ENCODE measurements at places on chromosomes 2 and 18. TPM values are rescaled to one million over a fixed set of nuclear protein-coding genes. Genes with fewer than 3 reads are reported as not detected.

DNA sequence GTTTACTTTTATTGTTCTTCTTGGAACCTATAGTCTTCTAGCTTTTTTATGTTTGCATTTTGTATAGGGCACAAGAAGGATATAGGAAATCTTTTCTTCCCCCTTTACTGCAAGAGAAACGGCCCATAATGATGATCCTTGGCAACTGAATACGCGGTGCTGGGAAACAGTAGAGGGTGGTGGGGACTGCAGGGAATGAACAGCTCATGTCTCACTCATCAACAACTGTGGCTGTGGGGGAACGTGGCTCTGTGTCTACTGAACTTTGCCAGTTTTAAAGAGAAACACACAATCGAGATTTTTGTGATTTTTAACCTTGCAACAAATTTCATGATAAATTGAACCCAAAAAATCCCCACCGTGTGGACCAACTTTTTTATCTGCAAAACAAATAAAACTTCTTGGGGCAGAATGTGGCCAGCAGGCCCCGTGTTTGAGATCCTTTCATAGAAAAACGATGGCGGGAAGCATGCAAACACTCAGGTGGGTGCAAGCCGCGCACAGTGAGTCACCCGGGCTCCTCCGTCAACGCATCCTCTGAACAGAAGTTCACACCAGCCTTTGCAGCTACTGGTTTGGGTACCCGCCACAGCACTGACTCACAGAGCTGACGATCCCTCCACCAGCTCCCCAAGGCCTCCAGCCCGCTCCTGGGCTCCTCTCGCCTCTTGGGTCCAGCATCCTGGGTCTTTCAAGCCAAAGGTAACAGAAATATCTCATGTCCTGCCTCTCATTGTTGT is 149.3 kb downstream of the COL6A3 start:
- DNase-seq, result peak; percentile 91

- DNase-seq, result no peak
Measured at GRCh38 chr2:229261076-229261475, 10.0 kb downstream of the PID1 start.

DNA sequence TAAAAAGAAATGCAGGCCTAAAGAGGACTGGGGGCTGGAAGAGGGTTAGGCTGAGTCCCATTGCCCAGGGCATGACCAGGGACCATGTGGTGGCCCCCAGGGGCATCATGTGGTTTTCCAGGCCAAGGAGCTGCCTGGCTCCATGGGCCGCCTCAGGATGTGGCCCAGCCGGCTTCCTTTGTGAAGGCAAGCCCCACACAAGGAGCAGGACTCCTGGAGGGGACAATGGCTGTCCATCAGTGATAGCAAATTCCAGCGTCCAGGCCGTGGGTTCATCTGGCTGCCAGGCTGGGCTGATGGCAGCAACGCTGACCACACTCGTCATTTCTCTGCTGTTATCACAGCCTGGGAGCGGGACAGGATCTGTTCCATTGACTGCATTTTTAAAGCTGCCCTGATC is 82.5 kb downstream of the GBX2 start:
- peak; percentile 67 for DNase-seq

DNA sequence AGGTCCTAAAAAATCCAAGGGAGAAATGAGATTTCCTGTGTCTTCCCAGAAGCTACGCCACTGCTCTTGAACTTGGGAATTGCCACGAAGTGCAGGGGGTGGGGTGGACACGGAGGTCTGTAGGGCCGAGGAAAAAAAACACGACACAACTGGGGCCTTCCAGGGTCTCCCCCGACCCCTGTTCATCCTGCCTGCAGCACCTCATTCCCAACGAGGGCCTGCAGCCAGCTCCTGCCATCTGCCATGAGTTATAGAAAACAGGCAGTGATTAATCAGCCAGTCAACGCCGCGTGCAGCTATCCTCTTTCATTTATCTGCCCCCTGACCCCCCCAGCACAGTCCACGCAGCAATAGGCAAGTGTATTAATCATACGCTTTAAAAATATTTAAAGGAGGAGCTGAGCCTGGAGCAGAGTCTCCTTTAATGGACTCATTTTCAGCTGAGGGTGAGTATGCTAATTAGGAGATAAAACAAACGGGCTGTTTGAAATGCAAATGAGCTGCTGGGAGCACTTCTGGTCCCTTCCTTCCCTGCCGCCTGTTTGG is 209.9 kb downstream of the TFCP2L1 start:
- peak; percentile 88 for DNase-seq

DNA sequence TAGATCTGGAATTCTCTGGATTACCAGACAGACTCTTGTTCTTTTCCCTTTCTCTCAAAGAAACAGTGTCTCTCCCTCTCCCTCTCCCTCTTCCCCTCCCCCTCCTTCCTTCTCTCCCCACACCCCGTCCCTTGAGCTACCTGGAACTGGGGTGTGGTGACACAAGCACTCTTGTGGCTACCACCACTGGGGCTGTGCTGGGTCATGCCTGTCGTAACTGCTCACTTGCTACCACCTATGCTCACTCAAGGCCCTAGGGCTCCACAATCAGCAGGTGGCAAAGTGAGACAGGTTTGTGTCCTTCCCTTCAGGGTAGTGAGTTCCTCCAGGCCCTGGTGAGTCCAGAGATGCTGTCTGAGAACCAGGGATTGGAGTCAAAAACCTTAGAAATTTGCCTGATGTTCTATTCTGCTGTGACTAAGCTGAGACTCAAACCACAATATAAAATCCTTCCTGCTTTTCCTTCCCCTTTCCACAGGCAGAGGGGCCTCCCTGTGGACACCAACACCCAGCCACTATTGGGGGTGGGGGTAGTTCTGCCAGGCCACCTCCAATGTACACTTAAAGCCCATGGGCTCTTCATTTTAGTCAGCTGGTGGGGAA is 70.8 kb downstream of the OXER1 start:
- DNase-seq, result no peak

DNA sequence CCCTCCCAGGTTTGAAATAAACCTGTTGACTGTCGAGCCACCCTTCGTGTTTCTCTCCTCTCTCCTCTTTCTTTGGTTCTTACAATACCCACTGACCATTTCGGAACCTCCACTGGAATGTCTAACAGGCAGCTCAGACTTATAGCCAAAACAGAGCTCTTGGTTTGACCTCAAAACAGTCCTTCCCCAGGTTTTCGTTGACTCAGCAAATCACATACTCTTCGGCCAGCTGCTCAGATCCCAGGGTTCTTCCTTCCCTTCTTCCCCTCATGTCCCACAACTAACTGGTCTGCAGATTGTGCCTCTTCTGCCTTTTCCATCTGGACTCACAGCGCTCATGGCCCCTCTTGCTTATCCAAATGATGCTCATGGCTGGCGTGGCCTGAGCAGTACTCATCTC is 4.7 kb downstream of the ARMC9 start:
- no peak for DNase-seq

DNA sequence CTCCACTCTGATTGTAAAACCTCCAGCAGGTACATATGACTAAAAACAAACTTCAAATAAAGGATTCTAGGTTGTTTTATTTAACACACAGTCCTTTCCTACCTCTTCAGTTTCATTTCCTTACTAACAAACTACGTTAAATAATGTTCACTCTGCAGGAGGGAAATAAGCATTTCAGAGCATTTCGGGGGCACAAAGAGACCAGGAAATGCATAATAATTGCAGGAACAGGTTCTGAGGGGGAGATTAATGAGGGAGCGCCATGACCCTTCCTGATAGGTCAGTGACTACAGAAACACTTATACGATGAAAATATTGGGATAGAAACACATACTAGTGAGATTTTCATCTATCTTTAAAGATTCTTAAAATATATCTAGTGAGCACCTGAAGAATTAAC is 416.6 kb downstream of the NRXN1 start:
- DNase-seq, result no peak

DNA sequence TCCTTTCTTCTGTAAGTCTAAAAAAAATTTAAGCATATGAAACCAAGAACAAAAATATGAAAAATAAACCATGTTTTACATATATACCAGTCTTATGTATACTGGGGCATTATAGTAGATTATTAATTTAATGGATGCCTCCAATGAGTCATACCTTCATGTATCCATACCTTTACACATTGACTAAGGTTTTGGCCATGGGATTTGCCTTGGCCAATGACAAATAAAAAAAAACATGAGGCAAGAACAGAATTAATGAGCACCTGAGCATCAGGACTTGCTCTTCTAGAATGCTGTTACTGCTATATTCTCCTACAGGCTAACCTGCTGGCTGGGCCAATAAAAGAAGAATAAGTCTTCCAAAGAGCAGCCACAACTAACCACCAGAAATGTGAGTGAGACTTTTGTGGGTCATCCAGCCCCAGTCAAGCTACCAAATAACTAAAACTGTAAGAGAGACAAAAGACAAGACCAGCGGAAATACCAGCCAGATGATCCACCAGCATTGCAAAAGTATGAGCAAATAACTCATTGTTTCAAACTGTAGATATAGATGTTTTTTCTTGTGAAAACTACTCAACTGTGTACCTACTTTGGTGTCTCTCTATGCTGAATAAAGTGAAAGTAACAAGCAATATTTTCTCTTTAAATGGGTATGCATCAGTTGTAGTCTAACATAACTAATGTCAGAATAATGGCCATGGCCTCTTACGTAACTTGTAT is 749.6 kb upstream of the VRK2 start:
- DNase-seq, result no peak

GRCh38 chr2:71937396-71937795 is 210.3 kb downstream of the CYP26B1 start:
- DNase-seq, result no peak

DNA sequence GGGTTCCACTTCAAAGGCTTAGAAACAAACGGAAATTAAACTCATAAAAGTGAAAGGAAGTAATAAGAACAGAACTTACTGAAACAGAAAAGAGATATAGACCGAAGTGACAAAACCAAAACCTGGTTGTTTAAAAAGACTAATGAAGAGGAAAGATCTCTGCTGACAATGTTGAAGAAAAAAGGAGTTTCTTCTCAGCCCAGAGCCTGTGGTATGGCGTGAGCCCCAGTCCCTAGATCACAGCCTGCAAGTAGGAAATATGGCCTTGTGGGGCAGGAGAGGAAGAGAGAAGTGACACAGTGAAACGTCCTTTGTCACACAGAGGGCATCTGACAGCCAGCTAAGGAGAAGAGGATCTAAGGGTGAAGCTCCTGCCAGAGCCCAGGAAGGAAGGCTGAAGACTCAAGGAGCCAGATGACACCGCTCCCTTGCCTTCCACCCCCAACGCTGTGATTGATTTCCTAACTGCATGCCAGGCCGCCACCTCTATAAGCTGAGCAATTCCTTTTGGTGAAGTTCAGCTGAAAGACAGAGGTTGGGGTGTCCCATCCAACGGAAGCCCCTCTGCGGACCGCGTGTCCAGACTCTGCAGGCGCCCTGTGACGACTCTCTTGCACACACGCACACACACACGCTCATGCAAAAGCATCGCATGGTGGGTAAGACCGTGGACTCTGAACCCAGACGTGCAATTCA is 141.1 kb downstream of the HDAC4 start:
- DNase-seq, result peak; percentile 72

GRCh38 chr18:37270038-37270665 is 295.4 kb downstream of the CELF4 start:
- no peak for DNase-seq

GRCh38 chr2:101440127-101440738 is 34.7 kb downstream of the RFX8 start:
- no peak for DNase-seq

- no peak for DNase-seq
Measured at GRCh38 chr2:219871351-219871750, 243.9 kb downstream of the SLC4A3 start.

- DNase-seq, result no peak
Measured at GRCh38 chr2:313991-314390, 26.1 kb upstream of the ALKAL2 start.

GRCh38 chr2:118853129-118853640 is 5.7 kb upstream of the EN1 start:
- no peak for DNase-seq

DNA sequence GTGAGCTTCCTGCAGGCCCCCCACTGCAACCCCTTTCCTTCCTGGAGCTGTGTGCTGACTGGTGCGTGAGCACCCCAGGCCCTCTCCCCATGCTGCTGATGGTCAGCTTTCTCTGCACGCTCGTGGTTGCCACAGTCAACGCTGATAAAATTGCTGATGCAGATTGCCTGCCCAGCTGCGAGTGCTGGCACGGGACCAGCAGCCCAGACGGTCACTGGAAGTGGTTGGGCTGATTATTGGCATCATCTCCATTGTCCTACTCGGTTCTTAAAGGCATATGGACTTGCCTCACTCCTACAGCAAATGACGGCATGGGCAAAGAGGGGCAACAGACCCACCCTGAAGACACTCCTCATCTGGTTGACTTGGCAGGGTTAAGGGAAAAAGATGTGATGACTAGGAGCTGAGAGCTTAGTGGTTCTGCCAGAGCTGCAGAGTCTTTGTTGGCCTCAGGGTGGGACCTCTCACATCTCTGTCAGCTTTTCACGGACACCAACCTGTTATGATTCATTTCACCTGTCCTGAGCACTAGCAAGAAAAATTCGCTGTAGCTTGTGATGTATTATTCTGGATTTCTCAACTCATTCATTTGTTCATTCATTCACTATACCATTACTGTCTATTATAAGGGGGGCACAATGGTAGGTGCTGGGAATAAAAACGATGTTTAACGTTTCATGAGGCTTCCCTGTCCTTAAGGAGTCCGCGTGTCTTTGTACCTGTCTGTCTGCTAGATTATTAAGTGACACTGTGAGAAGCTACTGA is 38.4 kb downstream of the PAX8 start:
- peak; percentile 97 for DNase-seq

- DNase-seq, result no peak
Measured at GRCh38 chr2:170341684-170342623, 164.0 kb downstream of the MYO3B start.

DNA sequence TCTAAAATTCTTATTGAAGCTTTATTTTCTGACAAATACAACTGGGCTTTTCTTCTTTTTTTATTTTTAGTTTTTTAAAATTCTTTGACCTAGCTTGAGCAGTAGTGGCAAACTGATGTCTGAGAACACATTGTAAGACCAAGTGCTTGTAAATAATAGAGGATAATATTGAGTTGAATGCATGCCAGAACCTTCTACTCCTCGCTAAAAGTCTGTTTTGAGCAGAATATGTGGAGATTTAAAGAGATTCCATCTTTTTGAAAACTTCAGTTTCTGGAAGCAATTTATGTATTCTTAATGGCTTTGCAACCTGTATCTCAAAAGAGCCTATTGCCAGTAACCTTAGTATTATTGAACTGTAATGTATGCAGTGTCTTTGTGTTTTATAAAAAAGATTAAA is 148.3 kb downstream of the KCNJ3 start:
- no peak for DNase-seq

The ZDBF2 gene
- total RNA-seq, result 16.1 TPM

The ASXL3 gene
- 5.0 TPM for total RNA-seq

The MEX3C gene
- 27.4 TPM for total RNA-seq

The SLC9A4 gene
- 0.14 TPM for total RNA-seq

The HMSD gene
- not detected for total RNA-seq

The GCG gene
- not detected for total RNA-seq

The CCDC102B gene
- total RNA-seq, result 22.7 TPM

The QPCT gene
- total RNA-seq, result 3.2 TPM

The FAM228A gene
- total RNA-seq, result 2.2 TPM

Data from posterior vena cava (tissue), 2 donors.